Cerebellum (tissue), 4 donors: ENCODE measurements at places on chromosomes 7 and 10.

GRCh38 chr7:68125168-68125567, 1128.5 kb downstream of the TYW1 start:
- no peak for DNase-seq

- no peak for DNase-seq
Measured at GRCh38 chr7:47954231-47954911, 6.1 kb upstream of the PKD1L1 start.

GRCh38 chr10:64209561-64209960, 688.4 kb downstream of the REEP3 start:
- peak; percentile 2 for DNase-seq

GRCh38 chr7:50092579-50093491, at the start of gene ZPBP:
Gene ZPBP (minus strand): TSS chr7:50093246. CDS start chr7:50093194, 52 bp downstream.
- peak; percentile 54 for DNase-seq

GRCh38 chr10:109126016-109126415, 797.3 kb downstream of the XPNPEP1 start:
- no peak for DNase-seq

- DNase-seq = no peak
Measured at GRCh38 chr7:142519079-142520078, 229.9 kb upstream of the PRSS1 start.

GRCh38 chr7:116546054-116546453, 21.2 kb downstream of the CAV1 start:
- no peak for DNase-seq

DNA sequence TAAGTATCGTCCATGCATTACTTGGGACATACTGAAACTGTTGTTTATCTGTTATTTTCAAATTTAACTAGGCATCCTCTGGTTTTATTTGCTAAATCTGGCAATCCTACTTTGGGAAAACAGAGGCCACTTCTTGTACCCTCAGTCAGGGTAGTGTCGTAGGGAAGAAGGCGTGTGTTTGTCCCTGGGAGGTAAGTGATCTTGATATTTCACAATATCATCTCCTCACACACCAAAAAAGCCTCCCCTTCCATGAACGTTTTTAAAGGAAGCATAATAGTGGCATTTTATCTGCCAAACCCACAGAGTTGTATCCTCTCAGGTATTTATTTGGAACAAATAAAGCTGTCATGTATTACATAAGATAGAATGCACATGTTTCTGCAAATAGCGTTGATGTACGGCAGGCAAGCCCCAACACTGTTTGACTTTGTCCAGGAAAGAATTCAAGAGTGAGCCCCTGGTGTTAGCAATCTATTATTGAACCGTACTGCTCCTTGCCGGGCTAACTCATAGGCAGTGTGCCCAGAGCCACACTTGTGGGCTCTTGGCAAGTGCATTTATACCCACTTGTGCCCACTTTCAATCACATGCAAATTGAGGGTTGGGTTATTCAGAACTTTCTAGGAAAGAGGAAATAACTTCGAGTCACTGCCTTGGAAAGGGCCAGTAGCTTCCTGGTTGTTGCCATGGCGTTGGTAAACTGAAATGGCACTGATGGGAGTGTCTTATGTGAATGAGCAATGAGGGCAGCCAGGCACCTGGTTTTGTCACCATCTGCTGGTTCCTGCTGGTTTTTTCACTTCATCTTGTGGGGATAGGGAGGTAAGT, 266.0 kb downstream of the USP6NL start:
- DNase-seq = no peak

GRCh38 chr7:151690606-151691005, 170.9 kb upstream of the RHEB start:
- no peak for DNase-seq

DNA sequence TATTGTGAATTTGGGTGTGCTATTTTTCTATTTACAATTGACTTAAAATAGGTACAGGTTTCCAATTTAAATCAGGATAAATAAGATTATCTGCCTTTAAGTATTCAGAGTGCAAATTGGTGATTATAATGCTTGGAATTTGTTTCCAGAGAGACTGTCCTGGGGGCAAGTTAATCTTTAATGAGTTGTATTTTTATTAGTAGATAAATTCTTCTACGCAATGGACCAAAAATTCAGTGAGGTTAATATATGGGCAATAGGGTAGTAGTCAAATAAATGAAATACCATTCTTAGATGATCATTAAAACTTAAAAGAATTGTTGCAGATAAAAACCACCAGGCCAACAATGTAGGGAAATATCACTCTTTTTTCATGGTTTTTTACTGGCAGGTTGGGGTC, 3.4 kb downstream of the BICC1 start:
- DNase-seq = no peak

DNA sequence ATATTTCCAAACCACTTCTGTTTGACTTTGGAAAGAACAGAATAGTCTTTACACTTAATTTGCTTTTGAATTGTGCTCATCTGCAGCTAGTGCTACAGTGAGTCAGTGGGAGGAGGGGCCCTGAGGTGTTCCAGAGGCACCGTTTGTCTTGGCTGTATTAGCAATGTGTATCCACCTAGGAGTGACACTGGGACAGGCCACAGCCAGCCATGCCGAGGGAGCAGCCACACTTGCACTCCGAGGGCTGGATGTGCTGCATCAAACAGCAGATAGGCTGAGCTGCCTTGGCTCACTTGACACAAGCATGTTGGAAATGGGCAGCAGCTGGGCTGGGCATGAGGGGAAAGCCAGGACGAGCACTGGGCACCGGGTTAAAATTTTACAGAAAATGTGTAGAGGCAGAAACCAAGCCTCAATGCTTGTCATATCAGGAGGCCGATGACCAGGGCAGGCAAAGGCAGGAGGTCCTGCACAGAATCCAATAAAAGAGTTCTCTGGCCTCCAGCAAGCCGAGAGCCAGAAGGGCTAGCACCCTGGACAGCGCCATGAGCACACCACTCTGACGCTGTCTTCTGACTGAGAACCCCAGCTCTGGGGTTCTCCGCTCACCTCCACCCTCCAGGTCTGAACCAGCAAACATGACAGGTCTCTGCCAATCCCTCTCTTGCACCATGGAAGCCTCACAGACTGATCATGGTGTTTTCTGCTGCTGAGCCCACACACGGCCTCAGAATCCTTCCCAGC, 163.3 kb downstream of the GRID1 start:
- no peak for DNase-seq

DNA sequence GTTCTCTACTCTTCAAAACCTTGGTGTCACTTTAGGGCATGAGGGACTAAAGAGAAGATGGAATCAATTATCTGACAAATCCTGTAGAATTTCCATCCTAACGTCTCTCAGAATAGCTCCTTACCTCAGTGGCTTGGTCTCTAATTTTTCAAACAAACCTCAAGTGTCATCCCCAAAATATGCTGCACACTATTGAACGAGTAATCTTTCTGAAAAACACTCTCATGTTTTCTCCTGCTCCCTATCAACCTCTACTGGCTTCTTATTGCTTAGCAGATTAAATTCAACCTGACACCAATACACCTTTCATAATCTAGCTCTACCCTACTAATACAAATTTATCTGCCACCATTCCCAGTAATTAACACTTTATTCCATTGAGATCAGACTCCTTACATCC, 8.5 kb downstream of the CNOT4 start:
- no peak for DNase-seq

- DNase-seq = peak; percentile 15
Measured at GRCh38 chr10:50326757-50327701, 75.7 kb upstream of the ASAH2 start.

GRCh38 chr10:123348691-123349572, 194.7 kb downstream of the BUB3 start:
- DNase-seq = no peak

DNA sequence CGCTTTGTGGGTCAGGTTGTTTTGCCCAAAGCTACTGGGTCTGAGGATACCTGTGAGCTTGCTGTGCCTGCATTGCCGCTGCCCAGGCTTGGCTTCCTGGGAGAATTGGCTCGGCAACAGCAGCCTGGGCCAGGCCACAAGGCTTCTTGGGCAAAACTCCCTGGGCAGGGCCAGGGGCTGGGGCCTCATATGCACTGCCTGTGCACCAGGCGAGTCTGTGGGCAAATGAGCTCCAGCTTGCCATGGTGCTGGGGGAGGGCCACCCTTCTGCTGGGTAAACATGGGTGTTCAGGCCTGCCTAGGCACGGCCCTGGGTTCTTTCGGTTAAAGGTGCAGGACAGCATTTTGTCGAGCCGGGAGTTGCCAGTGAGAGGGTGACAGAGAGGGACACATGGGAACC, 19.4 kb downstream of the ZMIZ1 start:
- DNase-seq = no peak

- no peak for DNase-seq
Measured at GRCh38 chr10:108112218-108112617, 947.7 kb upstream of the SORCS1 start.

GRCh38 chr7:13821152-13821787, 168.2 kb downstream of the ETV1 start:
- no peak for DNase-seq

- no peak for DNase-seq
Measured at GRCh38 chr10:22245567-22245966, 27.8 kb upstream of the EBLN1 start.

GRCh38 chr7:375321-375831, 85.4 kb downstream of the FOXL3 start:
- no peak for DNase-seq

DNA sequence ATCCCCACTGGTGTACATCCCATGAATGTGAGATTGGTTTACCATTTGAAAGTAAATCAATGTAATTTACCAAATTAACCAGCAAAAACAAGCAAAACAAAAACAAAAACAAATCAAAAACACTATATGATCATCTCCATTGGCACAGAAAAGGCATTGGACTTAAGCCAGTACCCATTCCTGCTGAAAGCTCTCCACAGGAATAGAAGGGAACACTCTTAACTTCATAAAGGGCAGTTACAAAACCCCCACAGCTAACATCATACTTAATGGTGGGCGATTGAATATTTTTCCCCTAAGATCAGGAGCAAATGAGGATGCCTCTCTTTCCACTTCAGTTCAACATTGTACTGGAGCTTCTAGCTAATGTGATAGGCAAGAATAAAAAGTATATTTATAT, 34.1 kb downstream of the PRKG1 start:
- no peak for DNase-seq

GRCh38 chr7:44673324-44673723, 66.9 kb downstream of the OGDH start:
- DNase-seq = no peak

- DNase-seq = no peak
Measured at GRCh38 chr10:132909491-132910071, 32.8 kb downstream of the CFAP46 start.

- no peak for DNase-seq
Measured at GRCh38 chr7:134357486-134357885, 40.8 kb upstream of the SLC35B4 start.

DNA sequence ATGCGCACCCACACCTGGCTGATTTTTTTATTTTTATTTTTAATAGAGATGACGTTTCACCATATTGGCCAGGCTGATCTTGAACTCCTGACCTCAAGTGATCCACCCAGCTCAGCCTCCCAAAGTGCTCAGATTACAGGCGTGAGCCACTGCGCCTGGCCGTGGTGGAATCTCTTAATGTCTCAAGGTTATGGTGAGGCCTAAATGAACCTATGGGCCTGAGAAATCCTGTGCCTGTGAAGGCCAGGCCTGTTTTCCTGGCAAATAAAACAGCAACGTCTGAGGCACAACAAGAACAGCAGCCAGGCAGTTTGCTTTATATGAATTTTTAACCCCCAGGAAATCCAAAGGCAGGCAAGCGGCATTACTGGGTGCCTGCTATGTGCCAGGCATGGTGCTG, 297.5 kb upstream of the ZMIZ1 start:
- DNase-seq = no peak

DNA sequence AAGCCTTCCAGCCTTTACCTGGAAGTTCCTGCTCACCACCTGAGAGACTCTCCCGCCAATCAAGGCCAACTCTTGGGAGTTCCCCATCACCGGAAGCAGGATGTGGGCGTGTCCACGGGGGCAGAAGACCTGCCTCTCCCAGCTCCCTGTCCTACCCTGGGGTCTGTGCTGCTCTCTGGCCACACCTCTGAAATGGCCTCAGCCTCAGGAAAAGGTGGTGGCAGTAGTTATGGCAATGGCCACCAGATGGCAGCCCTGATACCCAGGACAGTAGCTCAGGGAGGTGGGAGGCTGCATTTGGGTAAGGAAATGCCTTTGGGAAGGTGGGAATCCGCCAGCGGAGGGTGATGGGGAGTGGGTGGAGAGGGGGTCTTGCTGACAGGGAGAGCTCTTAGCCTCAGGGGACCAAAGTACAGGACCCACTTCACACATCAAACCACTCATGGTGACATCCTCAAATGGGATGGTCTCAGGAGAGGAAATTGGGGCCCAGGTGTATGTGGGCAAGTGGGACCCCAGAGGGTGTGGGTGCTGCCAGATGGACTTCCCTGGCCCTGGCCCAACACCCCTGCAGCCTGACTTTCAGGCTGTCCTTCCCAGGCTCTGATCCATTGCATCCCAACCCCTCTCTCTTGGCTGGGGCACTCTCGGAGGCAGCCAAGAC, 33.9 kb downstream of the KAZALD1 start:
- DNase-seq = peak; percentile 55

- no peak for DNase-seq
Measured at GRCh38 chr10:22029445-22030236, 26.1 kb upstream of the DNAJC1 start.

GRCh38 chr7:47677664-47678063, 95.8 kb upstream of the TNS3 start:
- DNase-seq = no peak

DNA sequence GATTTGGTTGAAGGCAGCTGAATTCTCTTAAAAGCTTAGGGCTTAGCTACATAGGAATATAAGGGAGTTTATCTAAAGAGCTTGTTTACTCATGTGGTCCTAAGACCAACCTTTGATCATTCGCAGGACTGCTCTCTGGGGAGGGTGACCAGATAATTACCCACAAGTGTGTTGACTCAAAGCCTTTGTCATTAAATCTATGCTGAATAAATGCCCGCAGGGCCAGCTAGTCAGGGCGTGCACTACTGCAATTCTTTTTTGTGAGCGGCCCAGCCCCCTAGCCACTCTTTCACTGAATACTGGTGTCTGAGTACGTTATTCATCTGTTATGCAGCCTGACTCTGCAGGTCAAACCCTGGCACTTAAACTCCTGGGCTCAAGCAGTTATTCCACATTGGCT, 69.6 kb downstream of the AKAP9 start:
- DNase-seq = no peak

DNA sequence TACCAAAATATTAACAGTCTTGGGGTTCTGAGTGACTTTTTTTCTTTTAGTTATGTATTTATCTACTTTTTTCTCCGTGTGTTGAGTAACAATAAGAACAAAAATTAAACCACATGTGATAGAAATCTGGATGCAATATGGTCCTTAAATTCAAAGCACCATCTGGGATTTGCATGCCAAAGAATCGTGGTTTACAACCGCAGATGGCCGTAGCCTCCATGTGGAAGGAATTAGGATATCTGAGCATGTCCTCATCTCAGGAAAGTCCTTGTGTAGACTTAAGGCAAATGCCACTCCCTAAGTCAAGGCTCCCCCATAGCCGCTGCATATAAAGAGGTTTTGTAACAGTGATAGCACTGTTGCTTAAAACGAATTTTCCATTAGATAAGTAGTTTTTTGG, 304.0 kb downstream of the ZEB1 start:
- DNase-seq = no peak

- DNase-seq = no peak
Measured at GRCh38 chr10:86630079-86630478, 24.3 kb upstream of the OPN4 start.

GRCh38 chr7:158239290-158239981, 348.2 kb downstream of the PTPRN2 start:
- DNase-seq = no peak
